Naive thymus-derived CD8-positive, alpha-beta T cell (primary cell): ENCODE measurements at places on chromosomes 3 and 15. TPM values are rescaled to one million over a fixed set of nuclear protein-coding genes. Genes with fewer than 3 reads are reported as not detected.

- peak; percentile 50 for DNase-seq
Measured at GRCh38 chr3:32399030-32399620, 7.5 kb downstream of the CMTM7 start.

Gene PDIA5
- 4.1 TPM for polyA plus RNA-seq

Gene POLQ
- polyA plus RNA-seq = 0.02 TPM

DNA sequence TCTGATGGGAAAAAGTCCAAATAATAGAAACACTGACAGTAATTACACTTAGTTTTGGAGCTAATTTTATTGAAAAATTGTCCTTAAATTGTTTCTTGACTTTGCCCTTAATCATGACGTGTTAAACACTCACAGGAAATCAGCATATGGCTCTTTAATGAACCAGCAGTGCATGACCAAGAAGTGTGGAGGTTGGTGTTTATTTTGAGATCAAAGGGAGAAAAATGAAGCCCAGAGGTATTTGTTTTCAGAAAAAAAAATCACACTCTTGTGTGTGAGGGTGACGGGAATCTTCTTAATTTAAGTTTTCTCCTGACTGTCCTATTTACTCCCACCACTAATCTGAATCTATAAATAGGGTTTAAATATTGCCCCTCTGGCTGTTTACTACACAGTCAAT lies 28.8 kb upstream of the SYNM start:
- DNase-seq = no peak

DNA sequence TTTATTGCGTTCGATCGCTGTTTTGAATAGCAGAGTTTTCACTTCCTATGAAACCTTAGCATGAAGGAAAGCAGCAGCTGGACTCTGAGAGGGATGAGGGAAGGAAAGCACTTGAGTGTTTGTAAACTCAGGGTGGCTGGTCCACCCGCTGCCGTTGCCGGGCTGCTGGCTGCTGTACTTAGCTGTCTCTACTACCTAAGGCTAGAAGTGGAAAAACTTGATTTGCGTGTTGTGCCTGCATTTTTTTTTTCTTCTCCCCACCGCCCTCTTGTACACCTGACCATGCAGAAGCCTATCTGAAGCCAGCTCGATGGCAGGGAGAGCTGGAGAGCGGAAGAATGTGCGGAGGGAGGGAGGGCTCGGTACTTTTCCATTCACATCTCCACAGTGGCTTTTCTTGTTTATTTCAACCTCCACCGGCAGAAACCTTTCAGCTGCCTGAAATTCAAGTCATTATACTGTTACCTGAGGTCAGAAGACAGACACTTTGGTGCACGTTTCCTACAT lies 4.8 kb upstream of the BCL6 start:
- DNase-seq = no peak

DNA sequence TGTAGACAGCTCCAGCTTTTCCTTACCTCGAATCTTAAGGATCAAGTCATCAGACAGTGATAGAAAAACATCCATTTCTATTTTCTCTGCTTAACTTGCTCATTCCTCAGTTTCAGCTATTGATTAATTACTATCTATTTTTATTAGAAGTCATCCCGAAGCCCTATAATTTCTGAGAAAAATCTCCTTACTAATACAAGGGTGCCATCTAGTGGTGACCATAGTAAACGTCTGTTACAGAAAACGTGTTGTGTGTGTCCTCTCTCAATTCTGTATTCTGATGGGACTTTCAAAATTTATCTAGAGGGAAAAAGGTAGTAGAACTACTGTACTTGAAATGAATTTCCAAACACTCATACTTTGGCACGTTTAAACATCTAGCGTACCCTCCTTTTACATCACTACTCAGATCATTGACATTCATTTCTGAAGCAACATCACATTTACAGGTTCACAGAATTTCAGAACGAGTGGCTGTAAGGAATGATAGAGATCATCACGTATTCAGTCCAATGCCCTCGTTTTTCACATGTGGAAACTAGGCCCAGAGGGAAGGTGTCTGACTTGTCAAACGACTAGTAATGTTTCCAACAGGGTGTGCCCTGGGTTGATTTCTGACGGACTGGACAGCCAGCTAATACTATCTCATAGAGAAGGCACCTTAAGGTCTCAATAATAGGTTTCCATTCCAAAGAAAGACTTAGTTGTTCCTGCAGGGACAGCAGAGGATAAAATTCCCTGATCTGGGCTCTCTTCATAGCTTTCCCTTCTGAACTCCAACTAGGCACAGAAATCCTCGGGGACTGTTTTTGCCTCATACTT lies 25.6 kb downstream of the HACD2 start:
- no peak for DNase-seq

- no peak for DNase-seq
Measured at GRCh38 chr15:77656294-77656693, 23.6 kb upstream of the LINGO1 start.

DNA sequence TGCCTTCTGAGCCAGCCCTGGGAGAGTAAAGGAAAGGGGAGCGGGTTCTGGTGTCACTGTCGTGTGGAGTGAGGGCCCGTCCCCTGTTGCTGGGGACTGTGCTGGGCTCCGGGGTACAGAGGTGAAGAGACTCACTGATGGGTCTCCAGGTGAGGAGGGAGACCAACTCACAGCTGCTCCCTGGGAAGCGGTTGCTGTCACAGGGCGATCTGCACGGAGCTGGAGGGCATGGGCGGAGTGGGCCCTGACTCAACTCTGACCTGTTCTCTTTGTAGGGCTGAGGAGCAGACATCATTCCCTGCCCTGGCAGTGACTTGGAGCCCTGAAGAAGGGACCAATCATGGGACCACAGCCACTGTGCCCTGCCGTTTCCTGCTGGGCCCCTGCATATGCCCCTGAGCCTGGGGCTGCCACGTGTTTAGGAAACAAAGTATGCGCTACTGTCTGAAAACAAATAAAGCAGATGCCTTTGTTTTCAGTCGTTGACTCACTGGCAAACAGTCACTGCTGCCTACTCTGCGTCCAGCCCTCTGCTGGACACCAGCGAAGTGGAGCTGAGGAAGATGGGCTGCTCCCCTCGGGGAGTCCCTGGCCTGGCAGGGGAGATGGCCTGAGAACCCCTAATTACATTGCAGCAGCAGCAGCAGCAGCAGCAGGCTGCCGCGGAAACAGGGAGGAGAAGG lies 22.9 kb upstream of the PLXNA1 start:
- no peak for DNase-seq

DNA sequence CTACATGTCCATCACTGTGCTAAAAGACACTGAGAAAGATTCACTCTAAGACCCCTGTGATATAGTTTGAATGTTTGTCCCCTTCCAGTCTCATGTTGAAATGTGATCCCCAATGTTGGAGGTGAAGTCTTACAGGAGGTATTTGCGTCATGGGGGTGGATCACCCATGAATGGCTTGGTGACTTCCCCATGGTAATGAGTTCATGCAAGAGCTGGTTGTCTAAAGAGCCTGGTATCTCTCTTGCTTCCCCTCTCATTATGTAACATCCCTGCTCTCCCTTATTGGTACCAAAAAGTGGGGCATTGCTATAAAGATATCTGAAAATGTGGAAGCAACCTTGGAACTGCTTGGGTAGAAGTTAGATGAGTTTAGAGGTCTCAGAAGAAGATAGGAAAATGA lies 32.2 kb upstream of the FAM174B start:
- no peak for DNase-seq

- DNase-seq = no peak
Measured at GRCh38 chr15:49110158-49110944, 45.0 kb downstream of the COPS2 start.
